NCI-H460 (cell line): ENCODE measurements at places on chromosomes 4 and X.

DNA sequence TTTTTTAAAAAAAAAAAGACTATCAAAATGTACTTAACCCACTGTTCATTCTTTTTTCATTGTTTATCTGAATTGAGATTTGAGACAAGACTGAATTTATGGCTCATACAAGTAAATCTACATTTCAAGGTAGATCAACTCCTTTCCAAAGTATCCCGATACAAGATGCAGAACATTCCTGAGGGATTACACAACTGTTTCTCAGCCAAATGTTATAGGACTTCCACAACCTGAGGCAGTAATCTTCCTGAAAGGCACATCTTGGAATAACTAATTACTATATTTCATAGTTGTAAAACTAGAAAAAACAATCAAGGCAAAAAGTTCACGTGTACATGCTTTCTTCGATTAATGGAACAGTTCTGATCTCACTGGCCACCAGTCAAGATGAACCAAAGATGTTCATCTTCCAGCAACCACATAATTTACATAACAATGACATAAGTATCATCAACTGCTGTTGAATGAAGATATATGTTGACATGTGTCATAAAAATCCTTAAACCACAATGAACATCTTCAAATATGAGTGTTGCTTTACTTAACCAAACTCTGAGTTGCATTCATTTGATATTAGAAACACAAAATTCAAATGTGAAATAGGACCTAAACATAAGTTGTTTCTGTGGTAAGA lies 225.2 kb upstream of the DKK2 start:
- no peak for DNase-seq

DNA sequence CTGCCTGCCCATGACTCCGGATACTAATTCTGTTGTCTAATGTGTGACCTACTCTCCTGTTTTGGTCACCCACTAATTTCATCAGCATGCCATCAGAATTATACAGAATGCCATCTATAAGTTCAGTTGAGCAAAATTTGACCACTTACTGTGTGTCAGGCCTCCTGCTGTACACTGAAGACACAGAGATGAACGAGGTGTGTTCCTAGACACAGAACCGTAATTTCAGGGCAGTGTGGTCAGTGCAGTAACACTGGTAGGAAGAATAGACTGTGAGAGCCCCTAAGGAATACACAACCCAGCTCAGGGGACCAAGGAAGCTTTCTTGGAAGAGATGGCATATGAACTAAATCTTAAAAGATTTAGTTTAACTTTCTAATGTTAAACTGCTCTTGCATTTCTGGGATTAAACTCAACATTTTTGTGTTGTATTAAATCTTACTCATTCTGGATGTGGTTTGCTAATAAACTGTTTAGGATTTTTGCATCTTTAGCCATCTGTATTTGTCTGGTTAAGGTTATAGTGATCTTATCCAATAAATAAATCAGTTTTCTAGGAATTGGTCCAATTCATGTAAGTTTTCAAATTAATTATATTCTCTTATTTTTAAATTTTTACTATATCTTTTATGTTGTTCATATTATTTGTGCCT lies 34.3 kb downstream of the KANTR start:
- no peak for DNase-seq

GRCh38 chrX:40148385-40149285 lies 50.9 kb upstream of the BCOR start:
- DNase-seq = no peak

GRCh38 chr4:159337041-159337440 lies 234.2 kb downstream of the RAPGEF2 start:
- DNase-seq = no peak

GRCh38 chrX:109714340-109714958 lies 18.6 kb downstream of the ACSL4 start:
- peak; percentile 17 for DNase-seq

- no peak for DNase-seq
These were observed 36.5 kb downstream of the GAK start for GRCh38 chr4:895596-895995.

DNA sequence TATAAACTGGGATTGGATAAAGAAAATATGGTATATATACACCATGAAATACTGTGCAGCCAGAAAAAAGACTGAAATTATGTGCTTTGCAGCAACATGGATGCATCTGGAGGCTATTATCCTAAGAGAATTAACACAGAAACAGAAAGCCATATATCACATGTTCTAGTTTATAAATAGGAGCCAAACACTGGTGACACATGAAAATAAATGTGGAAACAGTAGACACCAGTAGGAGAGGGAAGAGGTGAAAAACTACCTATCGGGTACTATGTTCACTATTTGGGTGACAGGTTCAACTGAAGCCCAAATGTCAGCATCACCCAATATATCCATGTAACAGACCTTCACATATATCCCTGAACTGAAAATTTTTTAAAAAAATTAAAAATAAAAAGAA lies 725.1 kb downstream of the C4orf33 start:
- DNase-seq = no peak

DNA sequence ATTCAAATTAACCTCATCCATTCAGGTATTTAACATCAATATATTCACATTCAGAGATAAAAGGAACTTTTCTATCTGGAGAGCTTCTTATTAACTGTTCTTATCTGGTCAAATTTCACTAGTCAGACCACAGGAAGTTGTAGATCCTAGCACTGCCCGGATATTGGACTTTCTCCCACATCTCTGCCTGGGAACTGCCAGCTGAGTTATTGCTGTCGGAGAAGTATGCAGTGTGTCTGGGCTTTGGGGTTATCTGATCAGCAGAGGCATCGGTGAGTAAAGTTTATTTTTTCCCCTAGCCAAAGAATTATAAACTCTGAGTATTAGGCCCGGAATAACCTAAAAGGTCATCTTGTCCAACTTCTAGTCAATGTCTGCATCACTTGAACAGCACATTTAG lies 45.1 kb downstream of the OR13H1 start:
- no peak for DNase-seq

DNA sequence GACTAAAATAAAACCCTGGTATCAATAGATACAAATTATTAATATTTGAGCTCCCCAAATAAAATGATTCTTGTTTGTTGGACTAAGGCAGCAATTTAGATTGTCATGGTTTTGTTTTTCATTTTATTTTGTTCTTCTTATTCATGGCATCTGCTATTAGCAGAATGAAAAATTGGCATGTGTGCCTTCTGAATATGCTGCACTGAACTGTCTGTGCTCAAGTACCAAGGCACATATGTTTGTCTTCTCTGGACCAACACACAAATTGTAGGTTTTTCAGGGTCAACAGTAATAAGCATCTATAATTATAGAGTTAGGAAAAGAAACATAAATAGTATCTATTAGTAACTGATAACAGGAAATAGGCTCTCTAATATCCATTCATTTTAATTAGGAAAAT lies 121.1 kb downstream of the BANK1 start:
- no peak for DNase-seq

DNA sequence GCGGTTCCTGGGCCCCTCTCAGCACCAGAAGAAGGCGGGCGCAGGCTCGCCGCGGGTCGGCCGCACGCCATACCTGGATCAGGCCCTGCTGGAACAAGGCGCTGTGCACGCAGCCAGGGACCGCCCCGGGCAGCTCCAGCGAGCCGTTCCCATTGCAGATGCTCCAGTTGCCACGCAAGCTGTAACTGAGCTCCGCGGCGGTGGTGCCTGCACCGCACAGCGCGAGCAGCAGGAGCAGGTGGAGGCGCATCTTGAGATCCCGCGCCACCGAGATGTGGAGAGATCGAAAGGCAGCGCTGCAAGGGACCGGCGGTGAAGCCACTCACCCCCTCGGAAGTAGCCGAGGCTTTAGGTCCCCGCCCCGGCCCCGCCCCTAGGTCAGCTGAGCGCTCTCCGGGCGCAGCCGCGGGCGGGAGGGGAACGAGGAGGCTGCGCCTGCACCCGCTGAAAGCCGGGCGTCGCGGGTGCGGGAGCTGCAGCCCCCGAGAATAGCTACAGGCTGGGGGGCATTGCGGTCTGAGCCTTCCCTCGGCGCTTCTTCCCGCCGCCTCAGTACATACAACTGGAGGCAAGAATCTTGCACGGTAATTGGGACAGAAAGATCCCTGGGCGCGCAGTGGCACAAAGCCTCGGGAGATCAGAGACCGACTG lies at the start of gene MANBA:
TSS of gene MANBA (minus strand) at position 324 of the 651 bp plus-strand sequence. CDS start at position 250, 74 bp downstream.
- DNase-seq = peak; percentile 59

DNA sequence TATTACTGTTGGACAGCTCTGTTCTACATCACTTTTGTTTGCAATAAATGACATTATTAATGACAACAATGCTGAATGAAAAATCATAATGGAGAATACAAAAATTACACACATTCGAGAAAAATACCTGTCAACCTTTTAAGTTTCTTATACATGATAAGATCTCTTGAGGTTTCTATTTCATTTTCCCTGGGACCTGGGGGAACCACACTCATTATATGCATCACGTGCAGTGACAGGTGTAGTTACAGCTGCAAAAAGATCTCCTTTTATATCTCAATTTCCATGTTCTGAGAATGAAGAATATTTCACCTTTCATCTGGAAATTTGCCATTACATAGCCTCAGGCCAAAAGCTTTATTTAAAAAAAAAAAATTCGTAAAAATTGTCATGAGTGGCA lies 1347.0 kb upstream of the AGA start:
- no peak for DNase-seq

GRCh38 chr4:148120216-148120615 lies 322.0 kb downstream of the NR3C2 start:
- no peak for DNase-seq

GRCh38 chr4:109432203-109432602 lies 1.4 kb upstream of the SEC24B start:
- DNase-seq = no peak

DNA sequence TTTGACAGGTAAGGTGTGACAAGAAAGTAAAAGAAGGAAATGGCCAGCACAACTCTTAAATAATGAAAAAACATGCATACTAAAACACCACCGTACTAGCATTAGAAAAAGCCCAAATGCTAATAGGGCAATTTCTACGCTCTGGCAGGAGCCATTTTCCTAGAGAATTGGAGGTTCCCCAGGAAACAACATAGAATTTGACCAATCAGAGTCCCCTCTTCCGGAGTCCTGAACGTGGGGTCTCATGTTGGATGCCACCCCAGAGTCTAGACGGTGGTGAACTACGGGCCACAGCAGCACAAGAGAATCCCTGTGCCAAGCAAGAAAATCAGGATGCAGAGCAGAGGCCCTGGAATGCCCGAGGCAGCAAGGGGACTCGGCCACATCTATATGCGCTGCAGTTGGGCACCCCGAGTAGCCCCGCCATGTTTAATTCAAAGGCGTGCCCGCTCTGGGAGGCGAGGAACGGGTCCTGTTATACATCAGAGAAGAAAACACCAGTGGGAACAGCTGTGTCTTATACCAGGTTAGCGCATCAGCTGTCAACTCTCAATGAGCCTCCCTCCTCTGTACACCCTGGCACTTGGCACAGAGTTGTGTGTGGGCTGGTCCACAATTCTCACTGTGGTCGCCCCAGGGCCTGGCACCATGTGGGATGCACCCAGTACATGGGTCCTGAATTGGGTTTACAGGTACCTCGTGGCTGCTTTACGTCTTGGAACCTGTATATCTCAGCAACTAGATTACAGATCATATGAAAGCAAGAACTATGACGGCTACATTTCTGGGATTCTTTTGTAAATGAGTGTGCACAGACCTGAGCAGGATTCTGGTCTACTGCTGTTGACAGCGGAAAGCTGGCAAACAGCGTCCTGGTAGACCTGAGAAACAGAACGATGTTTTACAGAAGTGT lies 52.1 kb downstream of the SEL1L3 start:
- no peak for DNase-seq

GRCh38 chr4:77153006-77153405 lies 4.0 kb upstream of the CCNG2 start:
- no peak for DNase-seq

DNA sequence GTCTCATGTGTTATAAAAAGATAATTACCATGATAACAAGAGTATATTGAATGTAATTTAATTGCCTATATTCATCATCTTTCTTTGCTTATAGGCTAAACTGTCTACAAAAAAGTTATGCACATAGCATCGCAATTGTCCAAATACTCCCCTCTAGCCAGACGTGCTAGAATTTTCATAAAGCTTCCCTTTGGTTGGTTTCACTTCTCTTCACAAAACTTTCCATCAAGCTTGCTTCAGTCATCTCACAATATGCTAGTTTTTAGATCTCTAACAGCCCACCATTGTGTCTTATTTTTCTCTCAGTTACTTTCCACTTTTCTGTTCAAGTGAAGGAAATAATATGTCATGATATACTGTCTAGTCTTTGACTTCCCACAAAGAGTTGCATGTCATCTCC lies 448.3 kb upstream of the SPANXN1 start:
- no peak for DNase-seq
